ENCODE measurements at places on chromosomes 3 and 15. TPM values are rescaled to one million over a fixed set of nuclear protein-coding genes. Genes with fewer than 3 reads are reported as not detected.

Gene SLC7A14
- 0.08 TPM for total RNA-seq

DNA sequence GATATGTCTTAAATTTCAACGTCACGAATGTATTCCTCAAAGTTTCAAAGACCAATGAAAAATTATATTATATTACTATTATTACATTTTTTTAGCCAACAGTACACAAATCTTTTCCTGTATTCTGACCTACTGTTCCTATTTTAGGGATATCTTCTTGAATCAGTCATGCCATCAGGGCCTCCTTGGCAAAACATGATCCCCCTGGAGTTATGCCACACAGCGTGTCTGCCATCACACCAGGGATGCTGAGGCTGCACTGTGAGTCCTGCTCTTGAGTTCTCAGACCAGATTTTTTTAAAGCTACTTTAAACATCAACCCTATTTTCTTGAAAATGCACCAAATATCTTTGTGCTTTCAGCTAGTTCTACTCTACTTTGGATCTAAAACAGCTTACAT, 425.9 kb upstream of the ZNF385D start:
- no peaks in the 10 kb centered on the region for H3K27me3 ChIP-seq
- no peak for DNase-seq
- no peak overlapping the region for H3K4me3 ChIP-seq
- no peak overlapping the region for H3K27ac ChIP-seq

- H3K27me3 ChIP-seq: no peaks in the 10 kb centered on the region
- H3K4me1 ChIP-seq: peaks cover 5% of the 10 kb centered on the region
- H3K27ac ChIP-seq: no peak overlapping the region
- DNase-seq: no peak
Observed at GRCh38 chr3:59128685-59129084, 78.9 kb upstream of the CFAP20DC start.

Gene ATOSA
- 26.0 TPM for total RNA-seq

Gene FGF12
- total RNA-seq: 4.9 TPM

GRCh38 chr15:52667597-52667996, 11.6 kb downstream of the ATOSA start:
- H3K36me3 ChIP-seq: no peaks in the 10 kb centered on the region
- H3K27ac ChIP-seq: no peak overlapping the region
- no peaks in the 10 kb centered on the region for H3K27me3 ChIP-seq
- no peaks in the 10 kb centered on the region for H3K4me1 ChIP-seq
- no peak overlapping the region for H3K4me3 ChIP-seq
- no peak for DNase-seq

- DNase-seq: no peak
- H3K4me3 ChIP-seq: no peak overlapping the region
- no peaks in the 10 kb centered on the region for H3K36me3 ChIP-seq
- no peaks in the 10 kb centered on the region for H3K4me1 ChIP-seq
Observed at GRCh38 chr3:180117381-180118163, 80.8 kb upstream of the PEX5L start.

Gene VEPH1
- total RNA-seq: 4.7 TPM

GRCh38 chr3:197006860-197007259, 22.8 kb downstream of the MELTF start:
- peaks cover 13% of the 10 kb centered on the region for H3K4me1 ChIP-seq
- no peak overlapping the region for H3K27ac ChIP-seq
- no peak overlapping the region for H3K4me3 ChIP-seq
- no peak for DNase-seq

DNA sequence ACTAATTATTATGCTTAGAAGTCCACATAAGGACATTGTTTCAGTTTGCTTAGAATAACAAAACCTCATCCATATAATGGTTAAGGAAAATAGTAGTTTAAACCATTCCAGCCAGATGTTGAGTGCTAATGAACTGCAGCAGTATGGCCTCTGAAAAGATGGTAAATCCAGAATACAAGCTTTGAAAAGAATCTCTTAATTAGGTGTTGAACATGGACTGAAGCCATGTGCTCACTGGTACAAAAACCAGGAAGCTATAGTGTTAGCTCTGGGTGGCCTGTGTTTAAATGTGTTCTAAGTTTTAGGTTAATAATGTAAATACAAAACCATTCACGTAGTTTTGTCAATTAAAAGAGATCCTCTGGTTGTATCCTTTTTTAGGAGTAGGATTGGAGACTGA, 78.2 kb downstream of the GALK2 start:
- H3K36me3 ChIP-seq: no peaks in the 10 kb centered on the region
- H3K4me3 ChIP-seq: no peak overlapping the region
- no peaks in the 10 kb centered on the region for H3K27me3 ChIP-seq
- H3K27ac ChIP-seq: no peak overlapping the region
- DNase-seq: no peak

GRCh38 chr15:70439304-70439877, 324.0 kb downstream of the UACA start:
- H3K4me1 ChIP-seq: peaks cover 18% of the 10 kb centered on the region
- H3K4me3 ChIP-seq: no peak overlapping the region
- no peaks in the 10 kb centered on the region for H3K36me3 ChIP-seq
- no peak for DNase-seq
- no peak overlapping the region for H3K27ac ChIP-seq

DNA sequence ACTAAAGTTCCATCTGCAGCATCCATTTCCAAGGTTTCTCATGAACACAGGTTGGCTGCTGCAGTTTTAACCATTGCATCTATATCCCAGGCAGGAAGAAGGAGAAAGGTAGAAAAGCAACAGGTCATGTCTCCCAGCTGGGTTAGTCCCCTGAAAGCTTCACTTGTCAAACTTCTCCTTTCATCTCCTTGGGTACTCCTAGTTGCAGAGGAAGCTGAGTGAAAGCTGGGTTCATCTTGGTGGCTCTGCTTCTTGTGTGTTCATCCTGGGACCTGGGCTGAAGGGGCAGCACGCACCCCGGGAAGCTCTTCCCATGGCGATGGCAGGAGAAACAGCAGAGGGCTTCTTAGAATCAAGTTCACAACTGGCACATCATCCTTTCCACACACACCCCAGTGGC, 61.3 kb upstream of the NR2C2 start:
- no peaks in the 10 kb centered on the region for H3K4me1 ChIP-seq
- H3K27ac ChIP-seq: no peak overlapping the region
- DNase-seq: no peak
- H3K27me3 ChIP-seq: peaks cover 12% of the 10 kb centered on the region
- H3K36me3 ChIP-seq: no peaks in the 10 kb centered on the region
- no peak overlapping the region for H3K4me3 ChIP-seq

GRCh38 chr3:102573483-102574028, 138.7 kb downstream of the ZPLD1 start:
- no peak for DNase-seq
- no peaks in the 10 kb centered on the region for H3K36me3 ChIP-seq

Gene HEMK1
- 18.5 TPM for total RNA-seq

GRCh38 chr3:114904633-114905032, 242.5 kb downstream of the ZBTB20 start:
- H3K4me1 ChIP-seq: peaks cover 5% of the 10 kb centered on the region
- DNase-seq: no peak
- H3K4me3 ChIP-seq: no peak overlapping the region
- H3K27ac ChIP-seq: no peak overlapping the region

GRCh38 chr3:49723296-49723627, 489 bp downstream of the GMPPB start:
- peak overlapping the region; percentile 96 for H3K27ac ChIP-seq
- no peaks in the 10 kb centered on the region for H3K36me3 ChIP-seq
- peak; percentile 83 for DNase-seq
- peak overlapping the region; percentile 65 for H3K4me3 ChIP-seq

DNA sequence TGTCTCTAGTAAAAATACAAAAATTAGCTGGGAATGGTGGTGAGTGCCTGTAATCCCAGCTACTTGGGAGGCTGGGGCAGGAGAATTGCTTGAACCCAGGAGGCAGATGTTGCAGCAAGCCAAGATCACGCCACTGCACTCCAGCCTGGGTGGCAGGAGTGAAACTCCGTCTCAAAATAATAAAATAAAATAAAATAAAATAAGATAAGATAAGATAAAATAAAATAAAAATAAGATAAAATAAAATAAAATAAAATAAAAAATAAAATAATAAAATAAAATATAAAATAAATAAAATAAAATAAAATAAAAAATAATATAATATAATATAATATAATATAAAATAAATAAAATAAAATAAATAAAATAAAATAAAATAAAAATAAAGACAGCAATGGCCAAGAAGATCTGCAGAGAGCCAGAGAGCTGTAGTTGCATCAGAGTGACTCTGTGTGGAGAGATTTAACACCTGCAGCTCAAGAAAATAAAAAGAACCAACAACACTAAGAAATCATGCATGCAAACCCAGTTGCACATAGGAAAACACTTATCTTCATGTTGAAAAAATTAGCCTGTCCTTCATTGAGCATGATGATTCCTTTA, 25.9 kb downstream of the LIPH start:
- H3K4me3 ChIP-seq: no peak overlapping the region
- no peaks in the 10 kb centered on the region for H3K36me3 ChIP-seq
- no peak for DNase-seq
- no peaks in the 10 kb centered on the region for H3K4me1 ChIP-seq
- no peak overlapping the region for H3K27ac ChIP-seq

Gene SEMA3B
- 60.2 TPM for total RNA-seq

Gene CAMK1
- 11.8 TPM for total RNA-seq

GRCh38 chr3:32037932-32038267, 56.4 kb downstream of the ZNF860 start:
- peak overlapping the region; percentile 4 for H3K27ac ChIP-seq
- DNase-seq: no peak
- H3K27me3 ChIP-seq: no peaks in the 10 kb centered on the region
- no peaks in the 10 kb centered on the region for H3K36me3 ChIP-seq
- no peaks in the 10 kb centered on the region for H3K4me1 ChIP-seq

Gene PARP16
- total RNA-seq: 13.2 TPM

DNA sequence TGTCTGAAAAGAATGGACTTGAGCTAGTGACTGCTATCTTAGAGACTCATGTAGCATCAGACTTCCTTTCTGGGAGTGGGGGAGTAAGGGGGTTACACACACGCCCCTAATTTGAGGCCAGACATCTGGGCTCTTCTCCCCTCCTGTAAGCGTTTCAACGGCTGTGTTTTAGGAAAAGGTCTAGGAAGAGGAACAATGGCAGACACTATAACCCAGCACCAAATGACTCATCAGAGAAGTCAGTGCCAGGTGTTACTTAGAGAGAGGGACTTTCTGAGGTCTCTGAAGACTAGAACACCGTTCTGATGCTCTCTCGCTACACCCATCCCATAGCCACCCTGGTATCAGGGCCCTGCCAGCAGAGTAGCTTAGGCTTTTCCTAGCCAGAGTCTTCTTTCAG, 65.5 kb downstream of the SSUH2 start:
- no peaks in the 10 kb centered on the region for H3K4me1 ChIP-seq
- DNase-seq: no peak
- no peaks in the 10 kb centered on the region for H3K27me3 ChIP-seq
- H3K27ac ChIP-seq: no peak overlapping the region
- H3K36me3 ChIP-seq: no peaks in the 10 kb centered on the region
- H3K4me3 ChIP-seq: no peak overlapping the region

DNA sequence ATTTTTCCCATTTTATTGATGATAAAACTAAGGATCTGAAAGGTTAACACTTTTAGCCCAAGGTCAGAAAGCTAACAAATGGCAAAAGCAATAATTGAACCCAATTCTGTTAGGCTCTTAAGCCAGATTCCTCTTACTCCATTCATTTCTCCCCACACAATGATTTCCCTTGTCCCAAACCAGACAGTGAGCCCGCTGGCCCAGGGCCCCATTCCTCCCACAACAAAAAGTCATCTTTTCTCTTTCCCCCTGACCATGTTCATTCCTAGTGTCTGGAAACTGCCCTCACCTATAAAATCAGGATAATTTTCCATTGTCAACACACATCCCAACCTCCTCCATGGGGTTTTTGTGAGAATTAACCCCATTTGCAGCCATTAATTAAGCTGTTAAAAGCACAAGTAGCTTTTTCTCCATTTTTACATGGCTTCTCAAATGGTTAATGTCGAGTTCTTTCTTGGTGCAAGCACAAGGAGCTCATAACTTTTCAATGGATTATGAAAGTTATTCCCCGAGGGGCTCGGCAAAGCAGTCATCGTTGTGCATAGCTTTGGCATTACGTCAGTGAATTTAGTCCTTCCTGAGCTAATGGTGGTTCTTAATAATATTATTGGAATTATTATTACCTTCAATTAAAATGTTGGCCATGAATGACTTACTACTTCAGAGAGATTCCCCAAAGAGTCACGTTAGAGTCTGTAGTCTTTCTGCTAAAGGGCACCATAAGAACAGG, 151.0 kb upstream of the WNT5A start:
- no peaks in the 10 kb centered on the region for H3K4me1 ChIP-seq
- H3K36me3 ChIP-seq: no peaks in the 10 kb centered on the region
- no peak overlapping the region for H3K4me3 ChIP-seq
- no peak for DNase-seq

- no peak overlapping the region for H3K27ac ChIP-seq
- DNase-seq: no peak
- H3K27me3 ChIP-seq: no peaks in the 10 kb centered on the region
- H3K4me3 ChIP-seq: no peak overlapping the region
- H3K4me1 ChIP-seq: peaks cover 5% of the 10 kb centered on the region
- H3K36me3 ChIP-seq: no peaks in the 10 kb centered on the region
Observed at GRCh38 chr3:27133060-27133459, 236.1 kb downstream of the NEK10 start.

GRCh38 chr3:113695431-113695785, 1.0 kb downstream of the USF3 start:
- H3K4me3 ChIP-seq: peak overlapping the region; percentile 41
- H3K4me1 ChIP-seq: peaks cover 23% of the 10 kb centered on the region
- no peaks in the 10 kb centered on the region for H3K27me3 ChIP-seq

Gene ACAN
- total RNA-seq: 0.16 TPM

Gene DLL4
- total RNA-seq: 2.3 TPM

DNA sequence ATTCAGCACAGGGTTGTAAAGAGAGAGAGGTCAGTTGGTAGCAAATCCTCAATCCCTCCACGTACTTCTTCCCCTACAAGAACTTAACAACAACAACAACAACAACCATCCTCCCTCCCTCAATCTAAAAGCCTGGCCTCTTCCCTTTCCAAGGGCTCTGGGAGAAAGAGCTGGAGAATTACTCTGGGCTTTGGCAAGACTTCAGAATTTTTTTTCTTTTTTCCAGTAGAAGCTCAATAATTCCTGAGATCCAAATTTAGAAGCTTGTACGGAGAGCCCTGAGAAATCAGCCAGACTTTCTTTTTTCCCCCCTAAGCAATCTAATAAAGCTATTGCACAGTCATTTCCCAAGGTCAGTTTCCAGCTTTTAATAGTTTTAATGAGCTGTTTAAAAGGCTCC, 95.8 kb upstream of the CACNA2D3 start:
- no peaks in the 10 kb centered on the region for H3K27me3 ChIP-seq
- H3K4me3 ChIP-seq: no peak overlapping the region
- H3K27ac ChIP-seq: peak overlapping the region; percentile 35
- H3K4me1 ChIP-seq: no peaks in the 10 kb centered on the region
- no peaks in the 10 kb centered on the region for H3K36me3 ChIP-seq
- peak; percentile 28 for DNase-seq

- no peak overlapping the region for H3K4me3 ChIP-seq
- H3K27me3 ChIP-seq: no peaks in the 10 kb centered on the region
- no peak for DNase-seq
- H3K27ac ChIP-seq: no peak overlapping the region
Observed at GRCh38 chr3:81497572-81498251, 263.7 kb downstream of the GBE1 start.

Gene DISP2
- 0.12 TPM for total RNA-seq

GRCh38 chr15:35583863-35584528, 38.0 kb upstream of the DPH6 start:
- no peak overlapping the region for H3K27ac ChIP-seq
- H3K4me3 ChIP-seq: no peak overlapping the region
- no peaks in the 10 kb centered on the region for H3K27me3 ChIP-seq
- no peaks in the 10 kb centered on the region for H3K4me1 ChIP-seq
- no peaks in the 10 kb centered on the region for H3K36me3 ChIP-seq
- no peak for DNase-seq

- H3K4me3 ChIP-seq: peak overlapping the region; percentile 61
- H3K36me3 ChIP-seq: no peaks in the 10 kb centered on the region
- H3K27me3 ChIP-seq: no peaks in the 10 kb centered on the region
- peaks cover 15% of the 10 kb centered on the region for H3K4me1 ChIP-seq
- H3K27ac ChIP-seq: peak overlapping the region; percentile 94
Observed at GRCh38 chr15:96333131-96334016, 2.9 kb downstream of the NR2F2 start.

Gene DNASE1L3
- total RNA-seq: 0.97 TPM

All from hepatocyte (in vitro differentiated cells).